ENCODE measurements at places on chromosomes 3 and 15.

- no peaks in the 10 kb centered on the region for H3K36me3 ChIP-seq
- no peak overlapping the region for H3K27ac ChIP-seq
- H3K27me3 ChIP-seq: peaks cover 4% of the 10 kb centered on the region
- H3K4me3 ChIP-seq: no peak overlapping the region
- DNase-seq: no peak
Observed at GRCh38 chr3:184423561-184423960, 43.7 kb downstream of the CHRD start.

- H3K4me3 ChIP-seq: no peak overlapping the region
- no peak overlapping the region for H3K27ac ChIP-seq
- H3K27me3 ChIP-seq: no peaks in the 10 kb centered on the region
- no peaks in the 10 kb centered on the region for H3K4me1 ChIP-seq
Observed at GRCh38 chr15:41483519-41483918, 10.2 kb upstream of the ITPKA start.

- no peaks in the 10 kb centered on the region for H3K36me3 ChIP-seq
- no peak overlapping the region for H3K4me3 ChIP-seq
- no peak for DNase-seq
Observed at GRCh38 chr3:32759342-32759741, 58.5 kb upstream of the TRIM71 start.

- no peaks in the 10 kb centered on the region for H3K27me3 ChIP-seq
- no peaks in the 10 kb centered on the region for H3K36me3 ChIP-seq
- peak overlapping the region; percentile 69 for H3K4me3 ChIP-seq
- peak; percentile 42 for DNase-seq
Observed at GRCh38 chr3:141485641-141486495, 959 bp upstream of the RASA2 start.

GRCh38 chr15:52082197-52083036, 30.2 kb downstream of the BCL2L10 start:
- H3K27me3 ChIP-seq: no peaks in the 10 kb centered on the region
- H3K4me3 ChIP-seq: no peak overlapping the region
- H3K27ac ChIP-seq: no peak overlapping the region
- DNase-seq: no peak

GRCh38 chr3:70989174-70989573, 594.4 kb downstream of the FOXP1 start:
- H3K4me3 ChIP-seq: no peak overlapping the region
- peaks cover 2% of the 10 kb centered on the region for H3K36me3 ChIP-seq
- no peaks in the 10 kb centered on the region for H3K27me3 ChIP-seq
- H3K27ac ChIP-seq: no peak overlapping the region

DNA sequence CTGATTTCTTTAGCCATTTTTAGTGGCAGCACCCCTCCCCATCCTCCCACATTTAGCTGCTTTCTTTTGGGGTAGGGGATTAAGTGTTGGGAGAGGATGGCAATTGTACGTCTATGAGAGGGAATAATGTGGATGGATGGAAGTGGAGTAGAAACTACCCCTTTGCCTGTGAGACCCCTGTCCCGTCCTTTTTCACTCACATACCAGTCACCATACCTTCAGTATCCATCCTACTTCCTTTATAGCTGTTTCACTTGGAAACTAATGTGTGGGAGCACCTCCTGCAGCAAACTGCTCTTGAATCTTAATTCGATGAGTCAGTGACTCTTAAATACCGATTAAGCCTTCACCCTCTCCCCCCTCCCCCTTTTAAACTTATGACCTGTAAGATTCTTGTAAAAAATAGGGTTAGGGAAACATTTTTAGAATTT, 730 bp downstream of the SPRED1 start:
- no peaks in the 10 kb centered on the region for H3K27me3 ChIP-seq
- DNase-seq: no peak
- H3K36me3 ChIP-seq: no peaks in the 10 kb centered on the region
- peaks cover 25% of the 10 kb centered on the region for H3K4me1 ChIP-seq
- H3K4me3 ChIP-seq: peak overlapping the region; percentile 79
- H3K27ac ChIP-seq: peak overlapping the region; percentile 70

DNA sequence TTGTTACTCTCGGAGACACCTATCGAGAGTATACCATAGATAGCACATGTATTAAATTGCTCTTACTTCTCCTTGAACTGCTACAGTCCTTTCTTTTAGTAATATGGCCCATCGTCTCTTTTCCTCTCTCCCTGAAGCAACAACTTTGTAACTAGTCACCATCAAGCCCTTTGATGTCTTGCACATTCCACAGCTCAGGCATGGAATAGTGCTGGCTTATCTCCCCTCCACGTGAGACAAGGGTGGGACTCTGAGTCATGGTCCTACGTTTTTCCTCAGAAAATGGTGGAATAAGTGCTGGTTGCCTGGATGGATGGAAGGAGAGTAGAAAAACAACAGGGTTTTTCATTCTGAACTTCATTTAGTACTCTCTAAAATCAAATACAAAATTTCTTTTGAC, 163.3 kb upstream of the MBNL1 start:
- H3K4me1 ChIP-seq: no peaks in the 10 kb centered on the region
- no peak for DNase-seq
- no peaks in the 10 kb centered on the region for H3K36me3 ChIP-seq
- H3K4me3 ChIP-seq: no peak overlapping the region

DNA sequence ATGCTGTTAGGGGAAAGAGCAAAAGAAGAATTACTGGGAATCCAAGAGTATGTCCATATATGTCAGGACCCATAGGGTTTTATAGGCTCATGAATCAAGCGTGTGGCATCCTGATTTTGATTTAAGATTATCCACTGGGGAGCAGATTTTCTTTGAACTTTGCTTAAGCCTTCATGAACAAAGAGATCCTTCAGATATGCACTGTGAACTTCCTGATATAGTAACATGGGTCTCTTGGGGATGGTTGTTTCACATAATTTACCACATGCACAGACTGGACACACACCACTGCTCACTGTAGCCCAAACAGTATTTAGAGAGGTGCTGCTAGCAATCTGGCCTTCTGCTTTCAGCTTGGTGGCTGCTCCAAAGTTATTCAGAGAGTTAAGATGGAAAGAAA, 200.9 kb upstream of the ZPLD1 start:
- H3K4me3 ChIP-seq: no peak overlapping the region
- peaks cover 6% of the 10 kb centered on the region for H3K4me1 ChIP-seq
- H3K36me3 ChIP-seq: no peaks in the 10 kb centered on the region
- no peak for DNase-seq
- no peak overlapping the region for H3K27ac ChIP-seq
- no peaks in the 10 kb centered on the region for H3K27me3 ChIP-seq

DNA sequence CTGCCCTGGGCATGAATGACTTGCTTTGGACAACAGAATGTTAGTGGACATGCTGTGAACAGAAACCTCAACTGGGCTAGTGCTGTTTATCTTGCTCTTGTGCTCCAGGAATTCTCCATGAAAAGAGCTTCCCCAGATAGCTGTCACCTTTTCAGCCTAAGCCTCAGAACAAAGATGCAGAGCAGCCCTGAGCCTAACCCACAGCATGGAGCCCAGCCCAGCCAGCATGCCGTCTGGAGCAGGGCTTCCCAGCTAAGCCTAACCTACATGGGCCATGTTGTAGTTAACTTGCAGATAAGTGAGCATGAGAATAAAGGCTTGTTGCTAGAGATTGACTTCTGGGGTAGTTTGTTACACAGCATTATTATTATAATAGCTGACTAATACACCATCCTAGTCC, 48.9 kb downstream of the SCN5A start:
- peaks cover 4% of the 10 kb centered on the region for H3K27me3 ChIP-seq
- no peak overlapping the region for H3K27ac ChIP-seq
- H3K4me3 ChIP-seq: no peak overlapping the region
- DNase-seq: no peak

DNA sequence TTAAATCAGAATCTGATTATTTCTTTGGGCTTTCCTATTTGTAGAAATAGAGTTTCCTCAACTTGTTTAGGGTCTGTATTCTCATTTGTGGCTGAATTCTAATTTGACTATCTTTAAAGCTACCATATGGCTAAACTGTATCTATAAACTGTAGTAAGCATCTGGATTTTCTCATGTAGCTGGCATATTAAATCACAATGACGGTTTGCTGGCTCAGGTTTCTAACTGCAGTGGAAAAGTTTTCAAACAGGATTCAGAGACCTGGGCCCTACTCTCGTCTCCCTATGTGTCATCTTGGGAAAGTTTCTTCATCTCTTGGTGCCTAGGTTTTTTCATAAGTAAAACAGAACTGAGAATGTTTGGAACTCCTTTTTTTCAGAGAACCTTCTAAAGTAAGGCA, 68.3 kb downstream of the GALK2 start:
- no peaks in the 10 kb centered on the region for H3K27me3 ChIP-seq
- H3K27ac ChIP-seq: no peak overlapping the region
- H3K36me3 ChIP-seq: peaks cover 1% of the 10 kb centered on the region
- no peak for DNase-seq
- H3K4me3 ChIP-seq: no peak overlapping the region
- no peaks in the 10 kb centered on the region for H3K4me1 ChIP-seq

GRCh38 chr3:190108804-190109203, 11.9 kb downstream of the P3H2 start:
- no peak overlapping the region for H3K4me3 ChIP-seq
- H3K27ac ChIP-seq: no peak overlapping the region
- H3K27me3 ChIP-seq: no peaks in the 10 kb centered on the region
- DNase-seq: no peak
- H3K36me3 ChIP-seq: peaks cover 4% of the 10 kb centered on the region

- no peaks in the 10 kb centered on the region for H3K36me3 ChIP-seq
- no peak for DNase-seq
- H3K27ac ChIP-seq: peak overlapping the region; percentile 80
- H3K4me1 ChIP-seq: peaks cover 34% of the 10 kb centered on the region
- peak overlapping the region; percentile 66 for H3K4me3 ChIP-seq
- H3K27me3 ChIP-seq: no peaks in the 10 kb centered on the region
Observed at GRCh38 chr15:91853948-91854638, 585 bp downstream of the SLCO3A1 start.

- H3K36me3 ChIP-seq: no peaks in the 10 kb centered on the region
- no peak overlapping the region for H3K4me3 ChIP-seq
- H3K4me1 ChIP-seq: no peaks in the 10 kb centered on the region
- H3K27ac ChIP-seq: no peak overlapping the region
Observed at GRCh38 chr3:45858809-45859543, 17.1 kb upstream of the LZTFL1 start.

- H3K4me3 ChIP-seq: no peak overlapping the region
- no peak for DNase-seq
- H3K27ac ChIP-seq: no peak overlapping the region
- no peaks in the 10 kb centered on the region for H3K36me3 ChIP-seq
Observed at GRCh38 chr3:113070681-113071113, 79.9 kb downstream of the GTPBP8 start.

DNA sequence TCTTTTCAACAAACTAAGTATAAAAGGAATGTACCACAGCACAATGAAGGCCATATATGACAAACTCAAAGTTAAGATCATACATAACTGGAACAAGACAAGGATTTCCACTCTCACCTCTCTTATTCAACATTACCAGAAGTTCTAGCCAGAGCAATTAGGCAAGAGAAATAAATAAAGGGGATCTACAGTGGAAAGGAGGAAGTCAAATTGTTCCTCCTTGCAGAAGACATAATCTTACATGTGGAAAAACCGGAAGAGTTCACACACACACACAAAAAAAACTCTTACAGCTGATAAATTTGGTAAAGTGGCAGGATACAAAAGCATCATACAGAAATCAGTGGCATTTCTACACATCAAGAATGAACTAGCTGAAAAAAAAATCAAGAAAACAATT, 277.9 kb downstream of the MCTP2 start:
- H3K4me1 ChIP-seq: no peaks in the 10 kb centered on the region
- no peaks in the 10 kb centered on the region for H3K36me3 ChIP-seq
- no peak overlapping the region for H3K4me3 ChIP-seq
- no peaks in the 10 kb centered on the region for H3K27me3 ChIP-seq

GRCh38 chr3:113283306-113283705, 71.9 kb downstream of the BOC start:
- DNase-seq: no peak
- peaks cover 30% of the 10 kb centered on the region for H3K4me1 ChIP-seq
- H3K27ac ChIP-seq: no peak overlapping the region
- no peaks in the 10 kb centered on the region for H3K27me3 ChIP-seq

DNA sequence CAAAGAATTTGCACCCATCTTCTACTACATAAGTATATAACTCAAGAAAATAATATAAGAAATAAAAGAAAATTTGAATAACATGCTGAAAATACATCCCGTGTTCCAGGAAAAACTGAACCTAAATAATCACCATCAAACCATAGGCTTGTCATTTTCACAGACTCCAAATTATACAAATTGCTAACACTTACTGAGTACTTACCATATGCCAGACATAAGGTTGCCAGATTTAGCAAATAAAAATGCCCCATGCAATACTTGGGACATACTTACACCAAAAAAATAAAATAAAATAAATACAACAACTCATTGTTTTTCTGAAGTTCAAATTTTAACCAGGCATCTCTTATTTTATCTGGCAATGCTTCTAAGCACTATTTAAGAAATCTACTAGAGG, 760.4 kb upstream of the SEMA6D start:
- DNase-seq: no peak
- H3K36me3 ChIP-seq: no peaks in the 10 kb centered on the region
- no peaks in the 10 kb centered on the region for H3K4me1 ChIP-seq
- H3K27me3 ChIP-seq: no peaks in the 10 kb centered on the region
- no peak overlapping the region for H3K27ac ChIP-seq

- H3K27me3 ChIP-seq: no peaks in the 10 kb centered on the region
- no peaks in the 10 kb centered on the region for H3K4me1 ChIP-seq
- DNase-seq: no peak
- no peaks in the 10 kb centered on the region for H3K36me3 ChIP-seq
Observed at GRCh38 chr3:154852515-154852914, 227.6 kb upstream of the MME start.

GRCh38 chr3:62876064-62876463, 848 bp upstream of the CADPS start:
- peaks cover 2% of the 10 kb centered on the region for H3K4me1 ChIP-seq
- H3K4me3 ChIP-seq: no peak overlapping the region
- peak; percentile 11 for DNase-seq
- no peaks in the 10 kb centered on the region for H3K36me3 ChIP-seq
- H3K27me3 ChIP-seq: peaks cover 40% of the 10 kb centered on the region

GRCh38 chr3:112605285-112605684, 35.7 kb downstream of the CCDC80 start:
- no peak overlapping the region for H3K27ac ChIP-seq
- no peak overlapping the region for H3K4me3 ChIP-seq

DNA sequence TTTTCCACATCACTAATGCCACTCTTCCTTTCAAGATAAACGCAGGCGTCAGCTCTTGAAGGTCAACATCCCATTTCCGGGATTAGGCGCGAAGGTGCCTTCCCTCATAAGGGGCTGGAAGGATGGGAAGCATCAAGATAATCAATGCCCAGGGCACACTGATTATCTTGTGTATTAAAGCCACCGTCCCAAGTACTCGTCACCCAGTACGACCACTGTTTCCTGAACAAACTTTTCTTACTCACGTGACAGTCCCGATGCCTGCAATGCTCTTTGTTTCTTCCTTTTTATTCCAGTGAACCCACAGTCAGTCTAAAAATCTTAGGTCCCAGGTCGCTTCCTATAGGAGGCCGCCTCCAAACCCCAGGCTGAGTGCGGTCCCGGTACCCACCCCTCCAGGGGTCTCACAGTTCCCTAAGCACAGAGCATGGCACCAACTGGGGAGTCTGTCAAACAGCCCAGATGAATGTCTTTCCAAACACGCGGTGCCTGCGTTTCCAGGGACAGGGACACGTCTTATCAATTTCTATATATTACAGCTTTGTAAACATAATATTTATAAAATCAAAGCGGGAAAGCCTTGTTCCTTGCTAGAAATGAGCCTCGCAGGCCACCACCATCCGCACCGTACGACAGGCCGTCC, 589 bp downstream of the ANAPC13 start:
- peak overlapping the region; percentile 62 for H3K4me3 ChIP-seq
- H3K27me3 ChIP-seq: no peaks in the 10 kb centered on the region
- peak overlapping the region; percentile 92 for H3K27ac ChIP-seq
